ENCODE measurements at places on chromosomes 7 and 10.

GRCh38 chr7:128197589-128197988 is 43.5 kb upstream of the LEP start:
- no peak for DNase-seq

DNA sequence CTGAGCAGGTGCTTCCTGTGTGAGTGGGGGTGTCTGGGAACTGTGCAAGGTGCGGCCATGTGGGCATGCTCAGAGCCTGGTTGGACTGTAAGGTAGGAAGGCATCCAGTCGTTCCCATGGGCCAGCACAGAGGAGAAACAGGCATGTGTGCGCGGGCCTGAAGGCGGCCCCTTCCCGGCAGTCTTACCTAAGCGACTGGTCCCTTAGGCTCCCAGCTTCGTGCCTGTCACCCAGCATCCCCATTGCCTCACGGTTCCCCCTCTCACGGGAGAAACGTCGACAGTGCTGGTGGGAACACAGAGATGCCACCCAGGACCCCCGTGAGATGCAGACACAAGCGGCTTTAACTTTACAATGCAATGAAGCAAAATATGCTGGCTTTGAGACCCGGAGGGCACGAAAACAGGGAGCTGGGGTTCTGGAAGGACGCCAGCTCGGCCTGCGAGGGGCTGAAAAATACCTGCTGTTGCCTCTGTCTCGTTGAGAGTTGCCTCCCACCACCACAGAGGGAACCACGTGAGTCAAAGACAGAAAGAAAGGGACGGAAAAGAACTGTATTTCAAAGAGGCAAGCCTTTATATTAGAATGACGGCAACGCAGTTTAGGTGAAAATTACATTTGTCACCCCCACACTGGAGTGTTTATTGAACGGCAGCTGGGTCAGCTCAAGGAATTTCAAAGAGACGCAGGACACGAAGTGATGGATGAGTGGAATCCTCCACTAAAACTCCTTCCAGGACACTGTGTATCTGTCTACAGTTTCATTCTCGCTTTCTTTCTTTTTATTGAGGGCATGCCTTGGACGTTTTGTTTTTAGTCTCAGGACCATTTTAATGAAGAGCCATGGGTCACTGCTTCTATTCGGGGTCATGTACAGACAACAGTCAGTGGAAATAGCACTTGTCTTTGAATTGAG is 128.4 kb downstream of the DNAJB6 start:
- DNase-seq = no peak

GRCh38 chr7:104206841-104207240 is 972 bp downstream of the ORC5 start:
- DNase-seq = no peak

DNA sequence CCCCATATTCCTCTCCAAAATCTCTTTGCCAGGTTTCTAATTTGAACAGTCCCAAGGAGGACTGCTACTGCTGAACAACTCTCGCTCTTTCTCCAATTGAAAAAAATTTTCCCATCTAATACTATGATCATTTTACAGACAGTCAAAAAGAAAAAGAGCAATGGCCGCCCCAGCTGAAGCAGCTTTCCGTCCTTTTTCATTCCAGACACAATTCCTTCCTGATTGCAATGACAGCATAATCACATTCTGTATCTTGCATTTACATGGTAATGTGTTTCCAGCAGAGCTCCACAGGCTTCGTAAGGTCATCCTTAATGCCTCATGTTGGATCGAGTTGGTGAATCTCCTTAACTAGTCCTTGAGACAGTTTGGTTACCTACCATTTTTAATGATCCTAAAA is 45.0 kb upstream of the GSDME start:
- DNase-seq = no peak

DNA sequence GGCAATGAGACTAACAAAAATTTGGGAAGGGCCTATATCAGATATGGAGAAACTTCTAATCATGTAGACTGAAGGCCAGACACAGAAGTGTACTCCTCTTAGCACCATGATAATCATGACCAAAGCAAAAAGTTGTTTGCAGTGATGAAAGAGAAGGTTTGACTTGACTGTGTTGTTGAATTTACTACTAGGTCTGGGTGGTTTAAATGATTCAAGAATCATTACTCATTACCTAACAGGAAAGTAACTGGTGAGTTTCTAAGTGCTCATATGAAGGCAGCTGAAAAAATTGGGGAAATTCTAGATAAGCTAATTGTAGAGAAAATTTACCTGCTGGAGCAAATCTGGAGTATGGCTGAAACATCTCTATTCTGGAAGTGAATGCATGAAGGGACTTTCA is 451.5 kb upstream of the SORCS1 start:
- no peak for DNase-seq

DNA sequence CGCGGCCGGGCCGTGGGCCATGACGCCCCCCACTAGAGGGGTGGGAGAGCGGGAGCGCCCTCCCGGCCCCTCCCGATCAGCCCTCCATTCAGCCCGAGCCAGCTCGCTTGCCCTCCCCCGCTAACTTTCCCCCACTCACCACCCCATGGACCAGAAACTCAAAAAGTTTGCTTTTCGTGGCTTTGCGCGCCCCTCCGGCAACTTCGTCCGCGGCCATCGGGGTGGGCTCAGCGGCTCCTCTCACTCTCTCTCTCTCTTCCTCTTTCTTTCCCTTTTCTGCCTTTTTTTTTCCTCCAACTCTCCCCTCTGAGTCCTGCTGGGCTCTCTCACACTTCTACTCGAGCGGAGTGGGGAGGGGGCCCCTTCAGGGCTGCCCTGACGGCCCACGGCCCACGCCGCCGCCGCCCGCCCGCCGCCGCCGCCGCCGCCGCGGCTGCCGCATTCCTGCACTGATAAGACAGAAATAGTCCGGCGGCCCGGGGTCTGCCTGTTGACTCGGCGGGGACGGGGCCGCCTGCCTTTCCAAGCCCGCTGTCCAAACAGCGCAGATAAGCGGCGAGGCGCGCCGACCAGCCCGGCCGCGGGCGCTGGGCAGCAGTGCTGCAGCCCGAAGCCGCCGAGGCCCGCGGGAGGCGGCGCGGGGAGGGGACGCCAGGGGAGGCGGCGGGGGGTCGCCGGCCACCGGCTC is at the start of gene SMARCD3:
Gene SMARCD3 (minus strand): TSS at position 349 of the 688 bp plus-strand sequence. CDS start 132 bp downstream, at position 217.
- no peak for DNase-seq

- no peak for DNase-seq
These were observed 78.3 kb upstream of the FZD8 start for GRCh38 chr10:35720366-35720765.

- no peak for DNase-seq
These were observed 967.8 kb downstream of the LRMDA start for GRCh38 chr10:76399226-76399625.

- DNase-seq = no peak
These were observed 308.1 kb downstream of the TCERG1L start for GRCh38 chr10:131003455-131003854.

GRCh38 chr10:27369880-27370279 is 129.3 kb upstream of the ACBD5 start:
- DNase-seq = no peak

DNA sequence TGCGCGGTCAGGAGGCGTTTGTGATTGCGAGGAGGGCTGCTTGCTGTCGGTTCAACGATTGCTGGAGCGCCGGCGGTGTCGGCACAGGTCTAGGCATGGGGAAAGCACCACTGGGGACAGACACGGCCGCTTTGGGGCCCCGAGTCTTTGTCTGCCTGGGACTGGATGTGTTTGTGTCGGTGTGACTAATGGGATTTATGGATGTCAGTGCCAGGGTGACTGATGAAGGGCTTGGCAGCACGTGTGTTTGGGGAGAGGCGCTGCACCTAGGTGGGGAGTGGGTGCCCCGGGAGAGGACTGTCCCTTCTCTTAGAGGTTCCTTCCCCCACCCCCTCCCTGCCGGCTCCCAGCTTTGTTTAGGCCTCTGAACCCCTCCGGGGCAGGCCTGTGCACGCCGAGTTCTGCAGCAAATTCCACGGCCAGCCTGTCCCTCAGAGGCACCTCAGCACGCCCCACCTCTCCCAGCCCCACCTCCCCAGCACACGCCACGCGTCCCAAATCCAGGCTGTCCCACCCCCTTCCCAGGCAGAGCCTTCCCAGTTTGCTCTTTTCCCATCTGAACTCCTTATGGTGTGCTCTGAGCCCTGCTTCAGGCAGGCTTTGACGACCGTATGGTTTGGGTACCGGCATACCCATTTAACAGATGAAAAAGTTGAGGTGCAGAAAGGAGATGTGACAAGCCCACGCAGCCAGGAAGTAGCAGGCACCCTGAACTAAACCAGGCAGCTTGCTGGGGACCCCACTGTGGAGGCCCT is 6.4 kb upstream of the TNRC18 start:
- no peak for DNase-seq

DNA sequence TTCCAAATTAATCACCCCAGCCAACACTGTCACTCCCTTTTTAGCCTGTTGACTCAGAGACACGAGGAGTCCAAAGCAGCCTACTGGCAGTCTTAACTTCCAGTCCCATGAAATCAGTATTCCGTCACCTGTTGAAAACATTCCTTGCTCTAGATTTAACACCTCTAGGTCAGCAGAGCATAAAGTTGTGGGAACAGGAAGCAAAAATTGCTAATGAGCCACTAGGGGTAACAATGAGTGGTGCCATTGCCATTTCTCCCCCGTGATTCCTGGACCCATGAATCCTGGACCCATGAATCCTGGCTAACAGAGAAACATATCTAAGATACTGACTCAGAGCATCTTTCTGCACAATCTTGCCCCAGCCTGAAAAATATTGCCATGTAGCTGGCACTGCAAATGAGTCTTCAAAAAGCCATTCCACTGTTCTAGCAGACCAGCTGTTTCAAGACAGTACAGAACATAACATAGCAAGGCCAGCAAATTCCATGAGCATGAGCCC is 252.7 kb upstream of the PTER start:
- DNase-seq = no peak

- no peak for DNase-seq
These were observed 624.6 kb downstream of the CALN1 start for GRCh38 chr7:71787513-71787912.

All from SIG-M5 (cell line).